PC-9 (cell line): ENCODE measurements at places on chromosomes 16 and 17. TPM values are rescaled to one million over a fixed set of nuclear protein-coding genes. Genes with fewer than 3 reads are reported as not detected.

DNA sequence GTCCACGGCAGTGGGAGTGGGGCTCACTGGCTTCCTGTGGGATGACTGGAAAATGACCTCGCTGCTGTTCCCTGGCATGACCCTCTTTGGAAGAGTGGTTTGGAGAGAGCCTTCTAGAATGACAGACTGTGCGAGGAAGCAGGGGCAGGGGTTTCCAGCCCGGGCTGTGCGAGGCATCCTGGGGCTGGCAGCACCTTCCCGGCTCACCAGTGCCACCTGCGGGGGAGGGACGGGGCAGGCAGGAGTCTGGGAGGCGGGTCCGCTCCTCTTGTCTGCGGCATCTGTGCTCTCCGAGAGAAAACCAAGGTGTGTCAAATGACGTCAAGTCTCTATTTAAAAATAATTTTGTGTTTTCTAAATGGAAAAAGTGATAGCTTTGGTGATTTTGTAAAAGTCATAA is 7.8 kb upstream of the RNF213 start:
- H3K4me3 ChIP-seq: no peak overlapping the region
- H3K27ac ChIP-seq: no peak overlapping the region
- H3K4me1 ChIP-seq: peaks cover 30% of the 10 kb centered on the region
- H3K36me3 ChIP-seq: no peaks in the 10 kb centered on the region
- DNase-seq: peak; percentile 78

DNA sequence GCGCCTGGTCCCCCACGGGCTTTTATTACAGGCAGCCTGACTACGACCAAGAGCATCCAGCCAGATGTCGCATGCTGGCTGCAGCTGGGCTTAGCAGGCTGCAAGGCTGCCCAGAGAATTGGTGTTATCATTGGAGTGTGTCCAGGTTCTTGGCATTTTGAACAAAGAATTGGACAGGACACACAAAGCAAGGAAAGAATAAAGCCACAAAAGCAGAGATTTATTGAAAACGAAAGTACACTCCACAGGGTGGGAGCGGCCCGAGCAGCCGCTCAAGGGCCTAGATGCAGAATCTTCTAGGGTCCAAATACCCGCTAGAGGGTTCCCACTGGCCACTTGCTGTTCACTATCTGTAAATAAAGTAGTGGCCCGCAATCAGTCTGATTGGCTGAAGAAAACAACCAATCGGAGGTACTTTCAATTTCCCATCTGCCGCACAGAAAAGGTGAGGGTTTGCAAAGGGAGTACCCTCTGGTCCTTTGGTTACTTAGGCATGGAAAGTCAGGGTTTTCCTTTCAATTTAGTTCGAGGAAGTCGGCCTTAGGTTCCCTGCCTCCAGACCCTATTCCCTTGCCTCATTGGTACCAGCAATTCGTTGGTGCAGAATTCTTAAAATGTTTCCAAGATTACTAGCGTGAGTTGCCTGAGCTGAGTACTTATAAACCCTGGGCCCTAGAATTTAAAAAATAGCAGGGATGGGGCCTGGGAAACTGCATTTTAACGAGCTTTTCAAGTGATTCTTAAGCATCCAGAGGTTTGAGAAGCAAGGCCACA is 38.5 kb upstream of the CNEP1R1 start:
- no peak overlapping the region for H3K27ac ChIP-seq
- peaks cover 21% of the 10 kb centered on the region; the same call in 1 of the 2 replicates for H3K27me3 ChIP-seq
- H3K36me3 ChIP-seq: no peaks in the 10 kb centered on the region
- no peak overlapping the region for H3K4me3 ChIP-seq

DNA sequence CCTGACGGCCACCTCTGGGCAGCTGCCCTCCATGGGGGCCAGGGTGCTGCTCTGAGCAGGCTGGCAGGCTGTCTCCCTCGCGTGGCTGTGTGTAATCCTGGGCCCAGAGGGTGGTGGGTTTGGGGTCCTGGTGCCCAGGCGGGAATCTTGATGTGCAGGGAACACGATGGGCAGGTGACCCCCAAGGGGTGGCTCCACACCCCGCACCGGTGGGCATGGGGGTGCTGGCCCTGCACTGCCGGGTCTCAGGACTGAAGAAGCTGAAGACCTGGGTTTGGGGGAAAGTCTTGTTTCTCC is 8.6 kb downstream of the CHMP6 start:
- no peak overlapping the region for H3K27ac ChIP-seq
- no peak for DNase-seq
- no peaks in the 10 kb centered on the region for H3K36me3 ChIP-seq
- no peaks in the 10 kb centered on the region for H3K4me1 ChIP-seq

- no peak for DNase-seq
- no peaks in the 10 kb centered on the region for H3K27me3 ChIP-seq
- H3K36me3 ChIP-seq: no peaks in the 10 kb centered on the region
Measured at GRCh38 chr17:3679531-3680126, 11.0 kb downstream of the EMC6 start.

DNA sequence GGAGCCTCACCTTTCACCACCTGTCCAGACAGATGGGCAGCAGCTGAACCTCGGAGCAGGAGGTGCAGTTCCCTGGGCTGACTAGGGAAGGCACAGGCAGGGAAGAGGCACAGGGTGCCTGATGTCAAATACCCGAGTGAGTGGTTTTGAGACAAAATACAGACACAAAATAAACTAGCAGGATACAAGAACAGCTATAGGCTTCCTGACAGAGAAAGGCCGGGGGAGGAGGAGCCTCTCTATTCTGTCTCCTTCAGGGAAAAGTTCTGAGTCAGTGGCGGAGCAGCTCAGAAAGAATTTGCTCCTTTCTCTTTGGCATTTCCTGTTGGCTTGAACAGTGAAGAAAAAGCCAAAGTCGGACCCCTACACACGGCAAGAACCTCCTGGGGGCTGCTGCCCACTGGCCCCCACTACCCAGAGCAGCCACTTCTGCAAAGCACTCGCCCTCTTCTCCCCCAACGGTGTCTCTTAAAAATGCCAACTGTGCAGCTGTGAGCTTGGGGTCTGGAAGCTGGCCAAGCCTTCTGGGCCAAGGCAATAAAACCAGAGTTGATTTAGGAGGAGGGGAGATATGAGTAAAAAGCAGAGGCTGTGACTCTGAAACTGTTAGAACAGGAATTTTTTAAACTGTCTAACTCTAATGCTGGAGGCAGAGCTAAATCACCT is 14.4 kb upstream of the FAAP100 start:
- no peaks in the 10 kb centered on the region for H3K27me3 ChIP-seq
- peaks cover 4% of the 10 kb centered on the region for H3K36me3 ChIP-seq
- peaks cover 47% of the 10 kb centered on the region for H3K4me1 ChIP-seq

GRCh38 chr16:11130978-11131665 is 124.9 kb downstream of the SOCS1 start:
- H3K27ac ChIP-seq: no peak overlapping the region
- no peaks in the 10 kb centered on the region for H3K27me3 ChIP-seq
- H3K4me3 ChIP-seq: no peak overlapping the region
- no peaks in the 10 kb centered on the region for H3K36me3 ChIP-seq

DNA sequence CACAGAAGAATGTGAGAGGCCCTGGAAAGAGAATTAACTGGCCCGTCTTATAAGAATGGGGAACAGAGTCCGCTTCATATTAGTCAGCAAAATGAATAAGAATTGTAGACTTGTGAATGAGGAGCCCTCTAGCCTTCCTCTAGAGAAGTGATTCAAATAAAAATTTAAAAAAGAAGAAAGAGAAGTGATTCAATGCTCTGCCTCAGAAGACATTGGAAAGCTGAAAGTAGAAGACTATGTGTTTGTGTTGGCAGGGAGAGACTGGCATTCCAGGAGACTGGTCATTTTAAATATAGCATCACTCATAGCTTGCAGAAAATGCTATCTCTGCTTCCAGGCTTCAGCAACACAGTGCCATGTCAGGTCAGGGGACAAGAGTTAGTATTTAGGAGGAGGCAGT is 190.6 kb upstream of the HS3ST3A1 start:
- H3K36me3 ChIP-seq: no peaks in the 10 kb centered on the region
- no peak for DNase-seq
- no peaks in the 10 kb centered on the region for H3K4me1 ChIP-seq
- H3K4me3 ChIP-seq: no peak overlapping the region
- H3K27ac ChIP-seq: no peak overlapping the region

The MAF gene
- not detected in 2 replicates for total RNA-seq

The NAE1 gene
- 66.8 and 72.7 TPM in 2 replicates for total RNA-seq
